Epithelial cell of prostate (primary cell): ENCODE measurements at places on chromosomes 13 and 19.

DNA sequence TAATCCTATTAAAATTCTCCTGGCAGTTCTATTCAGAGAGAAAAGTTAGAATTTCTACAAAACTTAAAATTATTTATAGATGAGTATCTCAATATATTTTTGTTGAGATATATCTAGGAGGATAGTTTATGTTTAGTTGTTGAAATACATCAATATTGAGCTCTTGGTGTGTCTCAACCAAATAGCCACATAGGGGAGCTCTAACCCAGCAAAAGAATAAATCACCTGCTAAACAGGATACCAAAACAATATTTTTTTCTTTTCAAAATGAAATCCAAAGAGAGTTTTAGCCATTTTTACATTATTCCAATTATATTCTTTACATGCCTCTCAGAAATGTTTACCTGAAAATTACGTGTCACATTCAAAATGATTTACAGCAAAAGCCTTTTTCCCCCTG lies 954.7 kb downstream of the SLITRK6 start:
- no peak for DNase-seq

DNA sequence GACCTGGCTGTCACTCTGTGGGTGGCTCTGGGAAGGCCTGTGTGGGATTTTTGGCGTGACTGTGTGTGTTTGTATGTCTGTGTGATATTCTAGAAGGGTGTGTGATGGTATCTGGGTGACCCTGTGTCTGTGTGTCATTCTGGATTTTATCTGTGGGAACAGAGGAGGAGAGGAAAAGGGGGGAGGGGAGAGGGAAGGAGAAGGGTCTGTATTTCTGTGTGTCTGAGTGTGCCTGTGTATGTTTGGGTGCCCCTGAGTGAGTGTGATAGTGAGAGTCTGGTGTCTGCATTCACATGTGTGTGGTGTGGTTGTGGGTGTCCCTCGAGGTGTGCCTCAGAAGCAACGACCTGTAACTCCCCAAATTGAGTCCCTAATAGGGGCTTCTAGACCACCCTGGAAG lies 8.1 kb upstream of the NFIX start:
- DNase-seq: no peak

- no peak for DNase-seq
Measured at GRCh38 chr19:53659292-53659691, 27.5 kb downstream of the DPRX start.

GRCh38 chr13:37023871-37024270 lies 23.3 kb downstream of the EXOSC8 start:
- no peak for DNase-seq

DNA sequence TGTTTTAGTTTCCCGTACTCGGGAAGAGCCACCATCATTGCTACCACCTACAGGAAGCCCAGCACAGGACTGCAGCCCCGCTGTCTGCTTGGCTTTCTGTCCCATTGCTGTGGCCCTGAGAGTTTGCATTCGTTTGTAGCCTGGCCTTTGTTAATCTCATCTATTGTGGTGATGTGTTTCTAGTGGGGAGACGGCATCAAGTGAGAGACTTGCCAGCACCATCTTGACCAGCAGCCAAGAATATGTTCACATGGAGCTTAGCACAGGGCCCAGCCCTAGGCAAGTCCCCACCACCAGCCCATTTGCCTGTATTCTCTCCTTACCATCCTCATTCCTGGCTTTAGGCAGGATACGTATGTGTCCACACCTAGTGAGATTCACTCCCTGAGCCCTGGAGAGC lies 17.3 kb upstream of the OVOL3 start:
- DNase-seq: no peak

DNA sequence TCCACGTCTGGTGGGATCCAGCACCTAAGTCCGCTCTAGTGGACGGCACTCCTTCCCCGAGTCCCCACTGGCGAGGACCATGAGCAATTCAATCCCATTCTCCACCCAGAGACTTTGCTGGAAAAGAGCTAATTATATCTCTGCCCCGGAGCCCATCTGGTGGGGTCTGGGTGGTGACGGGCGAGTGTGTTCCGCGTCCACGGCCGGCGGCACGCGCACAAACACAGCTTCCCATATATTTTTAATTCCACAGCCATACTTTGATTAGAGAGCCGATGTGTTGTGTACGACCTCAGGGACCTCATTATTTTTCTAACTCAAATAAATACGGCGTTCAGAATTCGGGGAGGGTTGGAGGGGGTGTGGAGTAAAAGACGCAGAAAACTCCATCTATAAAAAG lies 64.1 kb upstream of the ADGRE5 start:
- no peak for DNase-seq

DNA sequence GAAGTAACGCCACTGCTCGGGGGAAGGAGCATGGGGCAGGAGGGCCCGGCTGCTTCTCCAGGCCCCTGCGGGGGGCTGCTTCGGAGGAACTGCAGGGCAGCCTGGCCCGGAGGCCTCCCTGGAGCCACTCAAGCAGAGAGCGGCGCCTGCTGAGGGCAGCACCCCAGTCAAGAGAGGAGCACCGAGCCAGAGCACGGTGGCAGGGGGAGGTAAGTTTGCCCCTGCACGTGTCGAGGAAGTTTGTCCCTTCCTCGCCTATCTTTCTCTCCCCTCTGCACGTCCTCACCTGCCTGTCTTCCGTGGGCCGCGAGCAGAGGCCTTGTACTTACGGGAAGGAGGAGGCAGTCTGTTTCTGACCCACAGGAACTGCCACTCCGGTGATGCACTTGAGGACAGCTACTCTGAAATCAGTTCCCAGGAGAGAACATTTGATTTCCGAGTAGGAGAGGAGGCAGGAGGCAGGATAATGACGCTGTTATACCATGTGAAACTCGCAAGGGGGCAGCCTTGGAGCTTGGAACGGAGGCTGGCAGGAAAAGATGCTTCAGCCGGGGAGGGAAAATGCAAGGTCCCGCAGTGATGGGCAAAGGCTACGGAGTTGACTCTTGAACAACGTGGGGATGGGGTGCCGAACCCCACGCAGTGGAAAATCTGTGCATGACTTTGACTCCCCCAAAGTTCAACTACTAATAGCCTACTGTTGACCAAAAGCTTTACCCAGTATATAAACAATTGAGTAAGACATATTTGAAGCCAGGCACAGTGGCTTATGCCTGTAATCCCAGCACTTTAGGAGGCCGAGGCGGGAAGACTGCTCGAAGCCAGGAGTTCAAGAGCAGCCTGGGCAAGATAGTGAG lies 5.0 kb downstream of the FFAR1 start:
- peak; percentile 8 for DNase-seq

DNA sequence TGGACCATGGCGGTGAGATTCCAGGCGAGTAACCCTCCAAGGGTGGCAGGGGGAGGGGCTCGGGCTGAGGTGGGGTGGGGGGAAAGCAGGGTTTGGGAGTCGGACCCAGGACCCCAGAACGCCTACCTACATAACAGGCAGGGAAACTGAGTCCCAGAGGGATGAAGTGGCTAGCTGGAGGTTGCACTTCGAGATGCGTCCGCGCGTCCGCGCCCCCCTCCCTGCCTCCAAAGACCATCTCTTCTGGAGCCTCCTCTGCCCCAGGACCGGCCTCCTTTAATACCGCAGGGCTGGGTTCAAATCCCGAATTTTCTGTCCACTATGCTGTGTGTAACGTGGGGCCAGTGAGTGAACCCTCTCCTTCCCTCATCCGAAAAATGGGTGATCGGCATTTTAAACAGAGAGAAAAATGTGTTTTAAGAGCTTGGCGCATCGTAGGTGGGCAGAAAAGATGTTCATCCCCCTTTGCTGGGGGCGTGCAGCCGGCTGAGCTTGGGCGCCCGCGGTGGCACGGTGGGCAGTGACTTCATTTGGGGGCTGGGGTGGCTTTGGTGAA lies 13.8 kb downstream of the TJP3 start:
- no peak for DNase-seq

DNA sequence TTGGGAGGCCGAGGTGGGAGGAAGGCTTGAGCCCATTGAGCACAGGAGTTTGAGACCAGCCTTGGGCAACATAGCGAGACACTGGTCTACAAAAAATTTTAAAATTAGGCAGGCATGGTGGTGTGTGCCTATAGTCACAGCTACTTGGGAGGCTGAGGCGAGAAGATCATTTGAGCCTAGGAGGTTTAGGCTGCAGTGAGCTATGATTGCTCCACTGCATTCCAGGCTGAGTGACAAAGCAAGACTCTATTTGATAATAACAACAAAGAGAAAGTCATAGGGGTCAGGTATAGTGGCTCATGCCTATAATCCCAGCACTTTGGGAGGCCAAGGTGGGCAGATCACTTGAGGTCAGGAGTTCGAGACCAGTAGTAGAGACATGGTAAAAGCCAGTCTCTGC lies 4.6 kb upstream of the SLC44A2 start:
- no peak for DNase-seq

- no peak for DNase-seq
Measured at GRCh38 chr19:46404753-46405468, 8.5 kb downstream of the CCDC8 start.

DNA sequence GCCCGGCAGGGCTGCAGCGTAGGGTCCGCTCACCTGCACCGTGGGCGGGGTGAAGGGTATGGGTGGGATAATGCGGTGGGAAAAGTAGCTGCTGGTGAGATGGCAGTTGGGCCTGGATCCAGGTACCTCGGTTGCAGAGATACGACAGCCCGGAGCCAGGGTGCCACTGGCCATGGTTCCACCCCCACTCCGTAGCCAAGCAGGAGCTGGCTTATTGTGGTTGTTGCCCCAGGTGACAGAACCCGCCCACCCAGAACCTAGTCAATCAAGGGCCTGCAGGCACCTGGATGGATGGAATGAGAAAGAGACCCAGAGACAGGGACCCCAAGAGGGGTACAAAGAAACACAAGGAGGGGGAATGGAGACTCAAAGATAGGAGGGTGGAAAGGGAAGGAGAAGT lies 3.5 kb upstream of the LHB start:
- DNase-seq: no peak

DNA sequence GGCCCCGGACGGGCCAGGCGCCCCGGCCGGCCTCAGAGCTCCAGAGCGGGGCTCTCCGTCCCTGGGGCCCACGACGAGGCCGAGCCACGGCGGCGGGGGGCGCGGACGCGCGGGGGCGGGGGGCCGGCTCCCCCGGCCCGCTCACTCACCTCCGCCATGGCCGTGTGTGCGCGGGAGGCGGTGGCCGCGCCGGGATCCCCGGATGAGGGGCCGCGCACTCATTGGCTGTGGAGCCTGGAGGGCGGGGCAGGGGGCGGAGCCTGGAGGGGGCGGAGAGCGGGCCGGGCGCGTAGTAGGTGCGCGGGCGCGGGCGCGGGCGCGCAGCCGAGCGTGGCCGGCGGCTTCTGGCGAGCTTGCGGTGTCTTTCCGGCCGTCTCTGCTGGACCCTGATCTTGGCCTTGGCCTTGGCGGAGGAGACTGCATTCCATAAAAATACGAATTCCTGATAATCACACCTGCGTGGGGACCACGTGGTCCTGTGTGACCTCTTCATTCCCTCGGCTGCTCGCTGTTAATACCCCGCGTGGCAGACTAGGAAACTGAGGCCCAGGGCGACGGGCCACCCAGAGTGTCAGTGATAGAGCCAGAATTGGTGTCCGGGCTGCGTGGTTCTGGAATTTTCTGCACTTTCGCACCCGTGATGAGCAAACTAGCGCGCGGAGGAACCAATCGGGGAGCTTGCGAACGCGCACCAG lies at the start of gene MIER2:
Gene MIER2 (minus strand): TSS at position 172 of the 695 bp plus-strand sequence. CDS start 14 bp downstream, at position 158.
- no peak for DNase-seq

DNA sequence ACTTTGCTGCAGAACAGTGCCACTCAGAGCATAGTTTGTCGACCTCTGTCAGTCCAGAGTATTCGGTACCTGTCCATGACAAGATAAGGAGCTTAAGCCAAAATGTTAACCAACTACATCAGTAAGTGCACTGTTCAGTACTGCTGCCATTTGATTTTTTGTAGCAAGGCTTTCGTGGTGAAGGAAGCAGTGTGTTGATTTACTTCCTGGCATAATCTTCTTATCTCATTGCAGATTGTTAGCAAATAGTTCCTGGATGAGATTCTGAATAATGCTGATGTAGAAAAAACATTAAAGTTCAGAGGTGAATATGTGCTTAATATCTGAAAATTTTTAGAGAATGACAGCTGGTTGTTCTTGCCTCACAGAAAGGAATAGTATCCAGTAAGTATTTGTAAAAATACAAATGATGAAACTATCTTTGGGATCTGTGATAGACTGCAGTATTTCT lies 85.7 kb downstream of the LRRC63 start:
- no peak for DNase-seq

DNA sequence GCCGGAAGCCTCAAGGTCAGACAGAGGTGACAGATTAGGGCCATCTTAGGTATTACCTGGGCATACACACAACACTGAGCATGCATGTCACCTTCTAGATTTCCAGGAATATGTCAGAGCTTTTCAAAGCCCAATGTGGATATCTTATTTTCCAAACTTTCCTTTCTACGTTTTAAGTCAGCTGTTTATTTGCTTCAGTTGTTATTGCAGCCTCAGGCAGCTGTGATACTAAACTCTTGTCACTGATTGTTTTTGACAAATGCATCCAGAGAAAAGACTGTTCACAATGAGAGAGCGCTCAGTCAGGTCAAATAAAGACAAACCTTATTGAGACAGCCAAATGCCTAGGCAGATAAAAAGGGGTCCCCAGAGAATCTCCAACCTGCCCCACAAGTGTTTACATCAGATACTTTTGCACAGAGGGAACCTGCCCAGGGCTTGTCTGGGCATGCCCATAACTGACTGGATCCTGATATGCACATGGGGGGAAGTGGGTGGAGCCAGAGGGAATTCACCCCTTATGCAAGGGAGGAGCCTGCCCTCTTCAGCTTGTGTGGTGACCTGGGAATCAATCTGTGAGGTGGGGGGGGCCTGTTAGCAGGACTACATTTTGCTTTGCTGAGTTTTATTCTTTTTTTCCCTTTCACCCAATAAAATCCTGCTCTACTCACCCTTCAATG lies 28.5 kb downstream of the MED4 start:
- DNase-seq: no peak

- DNase-seq: no peak
Measured at GRCh38 chr19:52710538-52710937, 24.3 kb downstream of the ZNF611 start.

DNA sequence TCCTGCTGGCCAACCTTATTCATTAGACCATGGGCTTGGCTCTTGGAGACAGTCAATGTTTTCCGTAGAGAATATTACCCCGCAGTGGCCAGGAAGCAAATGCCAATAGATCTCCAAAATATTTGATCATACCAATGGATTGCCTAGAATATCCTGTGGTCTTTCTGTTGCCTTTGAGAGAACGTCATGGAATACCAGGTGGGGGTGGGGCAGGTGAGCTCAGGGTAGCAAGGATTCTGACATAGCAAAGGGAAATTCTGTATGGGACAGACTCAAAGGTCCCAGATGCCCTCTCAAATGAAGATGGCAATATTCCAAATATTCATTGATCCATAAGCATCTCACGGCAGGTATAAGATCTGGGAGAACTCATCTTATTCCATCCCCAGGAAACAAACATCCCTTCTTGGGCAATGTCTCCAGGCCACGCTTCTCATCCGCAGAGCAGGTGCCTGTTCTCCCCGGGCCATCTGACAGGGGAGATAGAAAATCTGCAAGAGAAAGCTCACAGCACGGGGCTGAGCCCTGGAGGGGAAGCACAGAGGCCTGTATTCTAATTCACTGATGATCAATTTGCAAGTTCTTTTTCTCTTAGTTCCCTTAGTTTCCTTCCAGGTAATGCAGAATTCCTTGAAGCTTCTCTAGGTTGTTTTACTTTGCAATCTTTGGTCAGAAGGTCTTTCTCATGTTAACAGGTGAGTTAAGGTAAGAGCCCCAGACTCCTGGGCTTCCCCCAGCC lies 69.6 kb upstream of the TSHZ3 start:
- DNase-seq: no peak
